HS-27A (cell line): ENCODE measurements at places on chromosomes 2 and 18.

- DNase-seq = no peak
These were observed 56.2 kb downstream of the ANKMY1 start for GRCh38 chr2:240501531-240501991.

- no peak for DNase-seq
These were observed 270.0 kb downstream of the CTNNA2 start for GRCh38 chr2:79782576-79783452.

DNA sequence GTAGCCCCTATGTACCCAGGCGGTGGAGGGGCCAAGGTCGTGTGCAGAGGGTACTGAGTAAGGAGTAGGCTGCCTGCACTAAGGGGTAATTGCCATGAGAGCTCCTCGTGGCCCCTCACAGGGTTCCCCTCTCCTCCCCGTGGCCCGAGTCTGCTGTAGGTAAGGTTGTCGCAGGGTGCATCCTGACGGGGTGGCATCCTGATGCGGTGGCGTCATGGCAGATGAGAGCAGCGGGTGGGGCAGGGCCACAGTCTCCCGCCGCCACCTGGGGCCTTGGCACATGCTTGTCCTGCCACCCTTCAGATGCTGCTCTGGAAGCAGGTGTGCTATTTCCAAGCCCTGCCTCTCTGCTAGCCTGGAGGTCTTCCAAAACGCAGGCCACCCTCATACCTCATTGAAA lies 89.7 kb downstream of the EIPR1 start:
- DNase-seq = no peak

- DNase-seq = peak; percentile 100
These were observed 12.6 kb upstream of the KCMF1 start for GRCh38 chr2:84958135-84959059.

- DNase-seq = peak; percentile 48
These were observed 91.6 kb downstream of the TMX3 start for GRCh38 chr18:68623342-68623741.

GRCh38 chr2:160372010-160372356 lies 121.6 kb downstream of the RBMS1 start:
- no peak for DNase-seq

DNA sequence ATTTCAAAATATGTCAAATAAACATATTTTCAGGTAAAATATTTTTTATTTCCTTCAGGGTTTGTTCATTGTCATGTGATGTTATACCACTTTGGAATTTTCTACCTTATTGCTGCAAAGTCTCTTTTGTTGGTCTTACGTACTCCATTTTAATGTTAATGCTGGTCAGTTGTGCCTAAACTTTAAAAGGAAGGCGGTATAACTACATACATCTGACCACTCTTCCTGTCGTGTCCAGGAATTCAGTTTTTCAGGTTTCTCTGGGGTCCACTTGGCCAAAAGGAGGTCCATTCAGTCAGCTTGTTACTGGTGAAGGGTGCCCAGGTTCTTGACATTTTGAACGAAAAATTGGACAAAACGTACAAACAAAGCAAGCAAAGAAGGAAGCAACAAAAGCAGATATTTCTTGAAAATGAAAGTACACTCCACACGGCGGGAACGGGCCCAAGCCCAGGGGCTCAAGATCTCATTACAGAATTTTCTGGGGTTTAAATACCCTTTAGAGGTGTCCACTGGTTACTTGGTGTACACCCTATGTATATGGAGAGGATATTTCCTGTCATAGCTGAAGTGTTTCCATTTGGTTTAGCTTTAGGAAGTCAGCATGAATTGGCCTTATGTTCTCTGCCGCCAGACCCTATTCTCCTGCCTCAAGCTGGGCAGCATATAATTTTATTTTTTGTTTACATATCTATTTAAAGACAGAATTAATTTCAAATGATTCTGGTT lies 471.7 kb upstream of the CDH7 start:
- no peak for DNase-seq

DNA sequence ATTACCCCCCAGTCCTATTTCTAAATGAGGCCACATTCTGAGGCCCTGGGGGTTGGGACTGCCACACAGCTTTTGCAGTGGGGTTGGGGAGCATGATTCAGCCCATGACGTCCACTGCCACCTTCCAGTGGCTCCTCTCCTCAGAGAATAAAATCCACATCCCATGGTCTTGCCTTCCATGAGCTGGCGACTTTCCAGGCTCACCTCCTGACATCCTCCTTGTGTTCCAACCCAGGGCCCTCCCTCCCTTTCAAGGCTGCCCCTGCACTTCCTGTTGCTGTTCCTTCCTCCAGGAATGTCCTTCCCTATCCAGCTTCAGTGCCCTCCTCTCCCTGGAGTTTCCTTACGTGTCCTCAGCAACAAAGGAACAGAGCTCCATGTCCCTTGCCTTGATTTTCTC lies 187.3 kb upstream of the ID2 start:
- no peak for DNase-seq

DNA sequence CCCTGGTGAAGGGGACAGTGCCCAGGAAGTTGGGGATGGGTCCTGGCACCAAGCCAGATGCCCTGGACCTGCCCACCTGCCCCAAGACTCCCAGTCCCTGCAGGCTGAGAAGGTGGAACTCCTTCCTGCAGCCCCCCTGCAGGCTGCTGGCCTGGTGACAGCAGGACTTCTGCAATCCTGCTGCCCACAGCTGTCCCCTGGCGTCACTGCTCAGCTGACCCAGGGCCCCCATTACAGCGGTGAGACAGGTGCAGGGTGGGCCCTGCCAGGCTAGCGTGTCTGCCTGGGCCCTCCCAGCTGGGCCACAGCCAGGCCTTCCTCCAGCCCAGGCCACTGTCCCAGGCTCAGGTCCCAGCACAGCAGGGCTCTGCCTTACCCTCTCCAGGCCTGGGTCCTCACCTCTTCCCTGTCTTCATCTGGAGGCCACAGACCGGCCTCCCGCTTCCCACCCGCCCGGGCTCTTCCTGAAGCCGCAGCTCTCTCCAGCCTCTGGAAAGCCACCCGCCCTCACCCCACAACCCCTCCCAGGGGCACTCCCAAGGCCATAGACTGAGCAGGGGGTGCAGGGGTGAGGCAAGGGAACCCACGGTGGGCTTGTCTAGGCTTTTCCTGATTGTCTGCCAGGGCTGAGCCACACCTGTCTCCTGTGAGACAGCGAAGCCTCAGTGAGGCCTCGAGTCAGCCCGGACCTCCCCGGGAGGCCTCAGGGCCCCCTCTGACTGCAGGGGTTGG lies 8.8 kb upstream of the ERFE start:
- no peak for DNase-seq

- no peak for DNase-seq
These were observed 31.1 kb downstream of the CTIF start for GRCh38 chr18:48569915-48570264.

DNA sequence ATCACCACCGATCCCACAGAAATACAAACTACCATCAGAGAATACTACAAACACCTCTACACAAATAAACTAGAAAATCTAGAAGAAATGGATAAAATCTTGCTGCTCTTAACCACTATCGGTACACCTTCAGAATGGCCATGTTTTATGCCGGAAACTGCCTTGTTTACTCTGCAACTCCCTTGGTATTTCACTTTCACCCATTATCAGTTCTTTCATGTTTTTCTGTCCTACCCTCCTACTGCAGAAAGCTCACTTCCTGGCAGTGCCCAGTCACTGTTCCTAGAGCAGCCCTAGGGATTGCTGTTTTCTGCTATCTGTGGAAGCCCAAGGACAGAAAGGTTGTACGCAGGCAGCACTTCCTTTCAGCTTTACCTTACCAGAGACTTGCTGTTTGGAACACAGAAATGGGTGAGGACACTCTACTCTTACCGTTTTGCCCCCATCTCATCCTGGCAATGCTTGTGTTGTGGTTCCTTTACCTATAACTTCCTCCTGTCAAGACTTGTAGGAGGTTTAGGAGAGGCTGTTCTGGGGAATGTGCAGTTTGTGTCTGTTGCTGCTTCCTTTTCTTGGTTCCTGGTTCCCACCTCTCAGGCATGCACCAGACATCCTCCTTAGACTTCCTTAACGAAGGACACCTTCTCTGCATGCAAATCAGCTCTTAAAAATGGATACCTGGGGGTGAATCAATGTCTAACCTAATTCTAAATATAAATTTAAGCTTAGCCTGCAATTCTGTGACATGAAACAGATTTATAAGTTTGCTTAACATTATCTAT lies 394.4 kb downstream of the SPAG16 start:
- DNase-seq = no peak

DNA sequence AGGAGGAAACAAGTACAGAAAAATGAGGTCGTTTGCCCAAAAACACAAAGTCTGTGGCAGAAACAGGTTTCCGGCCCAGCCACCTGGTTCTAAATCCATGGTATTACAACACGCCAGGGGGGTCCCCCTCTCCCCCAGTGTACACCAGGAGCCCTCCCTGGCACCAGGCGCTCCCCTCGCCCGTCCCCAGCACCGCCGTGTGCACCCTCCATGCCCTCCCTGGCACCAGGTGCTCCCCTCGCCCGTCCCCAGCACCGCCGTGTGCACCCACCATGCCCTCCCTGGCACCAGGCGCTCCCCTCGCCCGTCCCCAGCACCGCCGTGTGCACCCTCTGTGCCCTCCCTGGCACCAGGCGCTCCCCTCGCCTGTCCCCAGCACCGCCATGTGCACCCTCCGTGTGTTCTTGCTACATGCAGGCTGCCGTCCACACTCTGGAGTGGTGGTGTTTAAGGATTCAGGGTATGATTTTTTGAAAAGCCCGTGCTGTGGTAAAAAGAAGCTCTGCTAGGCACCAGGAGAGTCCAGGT lies 59.8 kb upstream of the NFATC1 start:
- no peak for DNase-seq

DNA sequence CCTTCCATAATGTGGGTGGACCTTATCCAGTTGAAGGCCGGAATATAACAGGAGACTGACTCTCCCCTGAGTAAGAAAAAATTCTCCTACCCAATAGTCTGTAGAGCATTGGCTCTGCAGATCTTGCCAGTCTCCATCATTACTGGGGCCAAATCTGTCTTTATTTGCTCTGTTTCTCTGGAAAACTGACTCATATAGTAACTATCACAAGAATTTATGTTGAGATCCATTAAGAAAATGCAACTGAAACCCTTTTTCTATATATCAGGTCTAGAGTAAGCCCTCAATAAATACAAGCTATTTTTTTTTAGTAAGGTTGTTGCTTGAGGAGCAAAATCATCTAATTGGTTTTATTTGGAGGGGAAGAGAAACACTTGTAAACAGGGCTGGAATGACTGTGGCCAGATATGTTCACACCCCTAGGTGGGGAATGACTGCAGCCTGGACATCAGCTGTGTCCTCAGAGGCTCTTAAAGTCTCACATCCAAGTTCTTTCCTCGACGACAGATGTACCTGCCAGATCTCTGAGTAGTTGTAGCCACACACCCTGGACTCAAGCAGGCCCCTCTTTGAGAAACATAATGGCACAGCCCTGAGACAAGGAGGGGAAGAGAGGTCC lies 339.7 kb downstream of the TNS1 start:
- no peak for DNase-seq

DNA sequence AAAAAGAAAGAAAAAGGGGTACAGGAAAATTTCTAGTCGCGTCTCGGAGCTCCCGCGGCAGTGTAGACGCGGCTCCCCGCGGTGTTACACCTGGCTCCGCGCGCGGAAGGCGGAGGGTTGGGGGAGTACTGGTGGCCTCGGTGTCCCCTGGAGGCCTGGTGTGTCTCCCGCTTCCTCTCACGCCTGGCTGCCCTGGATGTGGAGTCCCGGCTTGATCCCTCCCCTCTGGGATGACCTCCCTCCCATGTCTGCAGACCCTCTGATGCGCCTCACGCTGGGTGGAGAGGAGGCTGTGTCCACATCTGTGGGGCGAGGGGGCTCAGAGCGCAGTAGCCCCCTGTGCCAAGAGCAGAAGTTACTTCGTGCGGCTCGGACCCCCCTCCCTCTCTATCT lies 1.2 kb downstream of the KIF5C start:
- DNase-seq = no peak

- DNase-seq = no peak
These were observed 33.4 kb downstream of the CDK15 start for GRCh38 chr2:201839727-201840126.

DNA sequence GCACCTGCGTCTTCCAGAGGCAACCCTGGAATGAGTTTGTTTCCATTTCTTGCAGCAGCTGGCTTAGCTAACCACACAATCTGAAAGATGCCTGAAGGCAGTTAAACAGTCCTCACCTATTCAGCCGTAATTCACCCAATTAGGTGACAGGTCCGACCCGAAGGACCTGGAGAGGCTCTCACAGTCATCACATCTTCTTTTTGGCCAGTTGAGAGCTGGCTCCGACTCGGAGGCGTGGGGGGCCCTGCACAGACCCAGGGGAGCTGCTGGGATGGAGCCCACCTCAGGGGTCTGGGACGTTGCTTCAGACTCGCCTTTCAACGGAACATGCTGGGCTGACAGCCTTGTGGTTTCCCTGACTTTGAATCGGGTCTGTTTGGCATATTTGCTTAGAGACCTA lies 187.3 kb downstream of the RTP5 start:
- DNase-seq = no peak

- no peak for DNase-seq
These were observed 371.9 kb downstream of the NBAS start for GRCh38 chr2:15189216-15189615.

DNA sequence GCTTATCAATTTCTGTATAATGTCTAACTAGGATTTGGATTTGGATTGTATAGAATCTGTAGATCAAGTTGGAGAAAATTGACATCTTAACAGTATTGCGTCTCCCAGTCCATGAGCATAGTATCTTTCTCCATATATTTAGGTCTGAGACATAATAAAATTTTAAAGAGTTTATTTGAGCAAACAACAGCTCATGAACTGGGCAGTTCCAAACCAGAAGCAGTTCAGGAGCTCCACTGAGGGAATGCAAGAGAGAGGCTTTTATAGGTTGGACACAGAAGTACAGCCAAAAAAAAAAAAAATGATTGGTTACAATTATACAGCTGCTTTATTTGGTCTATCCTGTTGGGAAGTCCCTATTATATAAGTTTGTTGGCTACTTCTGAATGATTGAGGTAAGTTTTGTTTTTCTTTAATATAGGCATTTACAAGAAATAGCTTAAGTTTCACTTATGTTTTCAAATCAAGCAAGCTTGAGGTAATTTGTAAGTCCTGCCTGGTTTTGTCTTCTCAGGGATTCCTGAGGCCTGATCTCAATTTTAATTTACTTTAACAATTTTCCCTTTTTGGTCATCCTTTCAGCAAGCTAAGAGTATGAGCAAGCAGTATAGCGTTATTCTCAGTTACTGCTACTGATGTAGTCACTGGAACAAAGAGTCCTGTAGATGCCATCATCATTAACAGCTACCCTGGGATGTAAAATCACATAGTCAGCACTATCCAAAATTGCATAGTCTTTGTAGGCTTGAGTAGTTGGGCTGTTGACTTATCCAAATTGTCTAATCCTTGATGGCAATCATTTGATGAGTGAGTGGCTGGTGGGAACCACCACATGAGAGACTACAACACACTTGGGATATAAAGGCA lies 27.5 kb upstream of the RUFY4 start:
- no peak for DNase-seq
